Mammary epithelial cell (primary cell): ENCODE measurements at places on chromosomes 3 and 15.

DNA sequence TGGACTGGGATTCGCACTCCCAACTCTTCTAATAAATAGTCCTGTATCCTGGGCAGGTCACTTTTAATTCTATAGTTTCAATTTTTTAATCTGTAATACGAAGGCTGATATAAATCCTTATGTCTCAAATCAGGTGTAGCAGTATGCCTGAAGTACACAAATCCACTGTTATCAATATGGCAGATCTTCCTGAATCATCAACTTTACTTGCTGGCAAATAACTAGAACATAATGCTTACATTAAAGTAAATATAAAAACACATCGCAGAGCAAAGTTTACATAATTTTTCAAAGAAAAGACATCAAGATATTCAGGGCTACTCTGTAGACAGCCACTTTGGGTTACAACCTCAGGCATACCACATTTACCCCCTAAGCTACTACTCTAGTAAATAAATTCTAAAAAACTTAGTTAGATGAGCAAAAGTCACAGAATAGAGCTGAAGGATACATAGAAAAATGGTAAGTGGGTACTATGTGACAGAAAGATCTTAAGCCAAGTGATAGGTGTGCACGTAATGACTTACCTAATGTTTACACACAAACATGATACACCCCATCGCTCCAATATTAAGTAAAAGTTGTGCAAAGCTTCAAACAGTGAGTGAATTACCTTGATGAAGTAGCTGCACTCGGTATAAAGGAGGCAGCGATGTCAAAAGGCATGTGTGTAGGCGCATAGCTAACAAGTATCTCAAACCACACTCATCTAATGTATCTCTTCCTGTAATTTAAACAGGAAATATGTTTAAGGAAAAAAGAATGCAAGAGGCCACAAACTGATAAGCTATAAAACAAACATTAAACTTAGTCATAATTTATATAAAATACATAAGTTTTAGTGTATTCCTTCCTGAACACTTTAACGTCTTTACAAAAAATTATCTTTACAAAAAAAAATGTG lies 127.9 kb downstream of the DMXL2 start:
- DNase-seq = peak; percentile 8

GRCh38 chr3:3666664-3667063 lies 132.6 kb upstream of the LRRN1 start:
- no peak for DNase-seq

GRCh38 chr3:178198329-178198728 lies 337.9 kb upstream of the KCNMB2 start:
- no peak for DNase-seq

DNA sequence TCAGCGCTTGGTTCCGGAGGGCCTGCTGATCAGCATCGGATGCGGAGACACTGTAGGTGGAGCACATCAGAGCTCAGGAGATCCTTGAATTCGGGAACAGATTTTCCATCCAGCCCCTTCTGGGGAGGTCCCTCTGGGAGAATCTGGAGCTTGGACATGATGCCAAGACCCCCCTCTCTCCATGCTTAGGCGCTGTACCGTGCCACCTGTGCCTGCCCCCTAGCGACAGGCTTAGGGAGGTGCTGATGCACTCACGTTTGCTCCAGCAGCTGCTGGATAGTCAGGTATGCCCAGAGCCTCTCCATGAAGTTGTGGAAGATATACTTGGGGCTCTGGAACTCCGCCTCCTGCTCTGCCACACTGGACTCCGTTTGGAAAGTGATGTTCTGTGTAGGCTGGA lies 9.7 kb downstream of the ITIH4 start:
- no peak for DNase-seq

GRCh38 chr15:63051156-63052066 lies 8.9 kb downstream of the TPM1 start:
- DNase-seq = no peak

DNA sequence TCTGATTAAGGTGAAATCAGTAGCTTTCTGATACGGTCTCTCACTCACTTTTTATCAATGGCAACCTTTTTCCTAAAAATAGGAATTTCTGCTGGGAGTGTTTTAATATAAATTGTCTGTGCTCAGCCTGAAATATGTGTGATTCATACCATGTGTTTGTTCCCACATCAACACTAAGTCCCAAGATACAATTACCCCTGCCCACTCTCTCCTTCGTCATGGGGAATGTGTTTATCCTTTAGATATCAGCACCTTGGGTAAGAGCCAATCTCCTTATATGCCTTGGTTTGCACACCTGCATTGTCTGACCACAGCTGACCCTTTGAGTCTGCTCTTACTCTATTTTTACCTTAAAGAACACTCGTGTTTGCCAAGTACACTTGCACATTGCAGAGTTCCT lies 356.4 kb downstream of the LPP start:
- peak; percentile 64 for DNase-seq

GRCh38 chr3:76436894-76437293 lies 603.0 kb upstream of the ROBO2 start:
- DNase-seq = no peak

DNA sequence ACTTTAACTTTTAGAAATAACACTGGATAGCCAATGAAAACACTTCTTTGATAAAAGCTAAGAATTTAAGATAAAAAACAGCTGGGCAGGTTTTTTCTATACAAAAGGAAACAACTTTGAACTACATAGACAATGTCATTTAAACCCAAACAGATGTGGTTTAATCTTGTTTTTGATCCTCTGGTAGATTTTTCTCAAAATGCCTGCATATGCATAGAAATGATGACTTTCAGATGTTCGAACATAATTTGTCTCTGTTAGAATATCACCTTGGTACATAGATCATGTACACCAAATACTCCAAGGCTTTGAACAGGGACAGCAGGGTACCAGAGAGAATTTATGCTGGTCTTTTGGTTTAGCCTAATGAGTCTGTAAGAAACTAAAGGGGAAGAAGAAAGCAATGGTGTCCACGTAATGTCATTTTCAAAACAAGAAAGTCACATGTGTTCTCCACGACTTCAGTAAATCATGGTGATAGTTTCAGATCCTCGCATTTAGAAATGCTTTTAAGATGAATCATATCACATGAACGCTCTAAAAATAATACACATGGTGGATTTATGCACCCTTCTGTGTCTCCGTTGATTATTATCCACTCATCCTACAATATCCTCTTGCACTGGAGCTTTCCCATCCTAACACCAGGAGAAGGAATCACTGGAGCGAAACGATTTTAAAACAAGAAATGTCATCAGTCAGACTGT lies 160.1 kb upstream of the PDZRN3 start:
- DNase-seq = no peak

GRCh38 chr3:101066711-101067129 lies 73.5 kb upstream of the ABI3BP start:
- DNase-seq = peak; percentile 61

GRCh38 chr3:172591876-172592771 lies 68.9 kb upstream of the TNFSF10 start:
- no peak for DNase-seq

DNA sequence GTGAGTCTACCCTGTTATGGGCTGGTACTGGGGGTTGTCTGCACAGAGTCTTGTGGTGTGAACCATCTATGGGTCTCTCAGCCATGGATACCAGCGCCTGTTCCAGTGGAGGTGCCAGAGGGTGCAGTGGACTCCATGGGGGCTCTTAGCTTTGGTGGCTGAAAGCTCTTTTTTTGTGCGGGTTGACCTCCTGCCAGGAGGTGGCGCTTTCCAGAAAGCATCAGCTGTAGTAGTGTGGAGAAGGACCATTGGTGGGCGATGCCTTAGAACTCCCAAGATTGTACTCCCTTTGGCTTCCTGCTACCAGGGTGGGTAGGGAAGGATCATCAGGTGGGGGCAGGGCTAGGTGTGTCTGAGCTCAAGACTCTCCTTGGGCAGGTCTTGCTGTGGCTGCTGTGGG lies 602.6 kb downstream of the RSL24D1 start:
- DNase-seq = no peak

DNA sequence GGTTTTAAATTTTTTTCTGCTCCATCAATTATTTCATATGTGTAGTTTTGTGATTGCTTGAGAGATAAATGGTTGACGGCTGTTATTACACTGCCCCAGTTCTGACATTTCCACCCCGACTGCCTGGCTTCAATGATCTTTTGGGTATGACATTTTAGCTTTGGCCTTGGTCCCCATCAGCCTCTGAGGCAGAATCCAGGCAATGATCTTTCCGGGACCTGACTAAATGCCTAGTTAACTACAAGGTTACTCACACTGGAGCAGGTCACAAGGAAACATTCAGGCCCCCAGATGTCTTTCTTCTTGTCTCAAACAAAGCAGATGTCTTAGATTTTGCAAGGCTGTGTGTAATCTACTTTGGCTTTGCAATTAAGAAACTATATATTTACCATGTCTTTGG lies 61.1 kb upstream of the TMCO5A start:
- no peak for DNase-seq

GRCh38 chr3:174413062-174413912 lies 445.8 kb upstream of the NAALADL2 start:
- DNase-seq = no peak

GRCh38 chr15:74240002-74240568 lies 4.0 kb downstream of the CCDC33 start:
- DNase-seq = peak; percentile 91

DNA sequence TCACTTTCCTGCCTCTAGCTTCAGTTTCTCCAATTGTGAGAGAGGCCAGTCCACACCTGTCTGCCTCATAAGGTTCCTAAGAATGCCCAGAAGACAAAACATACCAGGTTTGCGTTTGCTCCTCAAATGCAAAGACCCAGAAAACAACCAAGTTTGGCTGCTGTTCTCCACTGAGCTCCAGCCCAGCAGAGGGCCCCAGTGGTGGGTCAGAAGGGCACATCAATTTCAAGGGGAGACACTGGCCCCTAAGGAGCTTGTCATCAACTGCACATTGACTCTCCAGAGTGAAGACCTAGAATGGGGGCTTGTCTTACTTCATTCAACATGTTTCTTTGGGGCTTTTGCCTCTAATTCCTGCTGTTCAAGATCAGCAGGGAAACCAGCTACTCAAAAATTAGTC lies 127.9 kb upstream of the SLC6A11 start:
- no peak for DNase-seq

DNA sequence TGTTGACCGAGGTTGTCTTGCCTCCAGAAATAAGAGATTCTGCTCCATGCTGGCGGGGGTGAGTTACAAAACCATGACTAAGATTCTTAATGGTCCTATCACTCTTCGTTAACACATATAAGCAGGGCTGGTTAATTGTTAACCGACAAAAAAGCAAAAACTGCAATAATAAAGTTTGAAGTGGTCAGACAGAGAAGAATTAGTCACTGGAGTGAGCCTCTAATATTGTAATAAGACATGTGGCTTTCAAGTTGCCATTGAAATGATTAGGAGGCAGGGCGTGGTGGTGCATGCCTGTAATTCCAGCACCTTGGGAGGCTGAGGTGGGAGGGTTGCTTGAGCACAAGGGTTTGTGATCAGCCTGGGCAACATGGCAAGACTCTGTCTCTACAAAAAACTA lies 78.4 kb upstream of the NR2F2 start:
- no peak for DNase-seq

DNA sequence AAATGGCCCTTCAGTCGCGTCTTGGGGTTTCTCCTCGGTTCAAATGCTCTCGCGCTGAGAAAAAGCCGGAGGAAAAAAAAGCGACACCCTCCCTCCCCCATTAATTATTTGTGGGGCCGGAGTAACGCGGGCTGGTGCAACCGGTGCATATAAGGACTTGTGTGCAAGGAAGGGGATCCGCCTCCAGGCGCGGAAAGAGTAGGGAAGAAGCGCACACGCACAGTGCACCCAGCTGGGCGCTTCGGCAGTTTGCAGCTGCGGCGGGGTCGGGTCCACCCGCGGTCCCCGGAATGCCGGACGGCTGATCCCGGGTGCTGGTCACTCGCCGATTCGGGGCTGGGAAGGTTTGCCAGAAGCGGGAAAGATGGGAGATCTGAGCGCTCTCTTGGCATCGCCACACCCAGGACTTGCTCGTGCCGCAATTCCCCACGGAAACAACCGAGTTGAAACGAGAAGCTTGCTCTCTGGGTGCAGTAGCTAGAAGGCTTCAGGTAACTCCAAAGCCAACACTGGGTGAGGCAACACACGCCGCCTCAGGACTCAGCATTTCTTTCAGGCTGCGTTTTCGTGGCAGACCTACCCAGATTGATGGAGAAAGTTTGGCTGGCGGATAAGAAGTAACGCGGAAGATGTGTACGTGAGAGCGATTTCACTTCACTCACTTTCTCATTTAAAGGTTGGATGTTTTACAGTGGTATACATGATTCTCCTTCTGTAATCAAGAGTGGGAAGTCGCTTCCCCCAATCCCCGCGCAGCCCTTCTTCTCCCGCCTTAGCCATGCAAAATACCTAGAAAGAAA lies 720 bp upstream of the TNIK start:
- DNase-seq = peak; percentile 81

GRCh38 chr3:14765576-14766427 lies 53.0 kb upstream of the FGD5 start:
- DNase-seq = no peak

- DNase-seq = no peak
These were observed 108.6 kb downstream of the ADCY5 start for GRCh38 chr3:123340336-123340735.

DNA sequence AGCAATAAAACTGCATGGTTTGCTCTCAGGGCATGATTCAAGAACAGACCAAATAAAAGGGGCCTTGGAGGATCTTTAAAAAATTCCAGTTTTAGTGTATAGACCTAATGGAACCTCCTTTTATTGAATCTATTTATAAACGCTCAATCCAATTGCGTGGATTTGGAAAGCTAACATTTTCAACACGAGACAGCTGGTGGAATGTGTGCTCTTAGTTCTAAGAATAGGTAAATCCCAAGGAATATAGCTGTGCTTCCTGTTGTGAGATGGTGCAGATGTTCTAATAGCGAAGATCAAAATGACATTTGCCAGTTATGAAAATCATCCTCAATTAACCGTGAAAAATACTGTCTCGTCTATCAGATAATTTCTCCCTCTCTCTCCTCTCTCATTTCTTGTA lies 192.5 kb downstream of the ATP10A start:
- DNase-seq = no peak

GRCh38 chr3:149673393-149673792 lies 15.6 kb upstream of the WWTR1 start:
- DNase-seq = no peak

DNA sequence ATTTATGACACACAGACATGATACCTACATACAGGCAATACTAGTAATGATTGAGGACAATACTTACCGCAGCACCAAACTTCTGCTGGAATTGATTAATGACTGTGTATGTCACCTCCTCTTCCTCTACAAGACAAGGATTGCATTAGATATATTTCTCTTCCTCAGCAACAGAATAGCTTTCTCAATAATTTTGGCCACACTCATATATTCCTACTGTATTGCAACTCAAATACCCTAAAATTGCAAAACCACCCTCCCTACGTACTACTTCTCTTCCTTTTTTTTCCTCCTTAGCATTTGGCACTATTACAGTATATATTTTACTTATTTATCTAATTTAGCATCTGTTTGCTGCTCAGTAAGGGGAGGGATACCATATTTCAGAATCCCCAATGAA lies 14.8 kb downstream of the EXD1 start:
- no peak for DNase-seq
